ENCODE measurements at places on chromosomes 1 and 21.
A peak's percentile ranks its signal among the peaks of the same experiment; 100 is the strongest.

GRCh38 chr21:40641042-40641441, 205.9 kb downstream of the DSCAM start:
- no peak for DNase-seq

DNA sequence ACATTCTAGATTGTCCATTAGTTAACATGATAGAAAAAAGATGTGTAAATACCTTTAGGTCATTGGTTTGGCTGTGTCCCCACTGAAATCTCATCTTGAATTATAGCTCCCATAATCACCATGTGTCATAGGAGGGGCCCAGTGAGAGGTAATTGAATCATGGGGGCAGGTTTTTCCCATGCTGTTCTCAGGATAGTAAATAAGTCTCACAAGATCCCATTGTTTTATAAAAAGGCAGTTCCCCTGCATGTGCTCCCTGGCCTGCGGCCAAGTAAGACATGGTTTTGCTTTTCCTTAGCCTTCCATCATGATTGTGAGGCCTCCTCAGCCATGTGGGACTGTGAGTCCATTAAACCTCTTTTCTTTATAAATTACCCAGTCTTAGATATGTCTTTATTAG, 32.5 kb upstream of the SLC44A5 start:
- no peak for DNase-seq

GRCh38 chr1:108120163-108120562, 80.0 kb downstream of the SLC25A24 start:
- DNase-seq: no peak

DNA sequence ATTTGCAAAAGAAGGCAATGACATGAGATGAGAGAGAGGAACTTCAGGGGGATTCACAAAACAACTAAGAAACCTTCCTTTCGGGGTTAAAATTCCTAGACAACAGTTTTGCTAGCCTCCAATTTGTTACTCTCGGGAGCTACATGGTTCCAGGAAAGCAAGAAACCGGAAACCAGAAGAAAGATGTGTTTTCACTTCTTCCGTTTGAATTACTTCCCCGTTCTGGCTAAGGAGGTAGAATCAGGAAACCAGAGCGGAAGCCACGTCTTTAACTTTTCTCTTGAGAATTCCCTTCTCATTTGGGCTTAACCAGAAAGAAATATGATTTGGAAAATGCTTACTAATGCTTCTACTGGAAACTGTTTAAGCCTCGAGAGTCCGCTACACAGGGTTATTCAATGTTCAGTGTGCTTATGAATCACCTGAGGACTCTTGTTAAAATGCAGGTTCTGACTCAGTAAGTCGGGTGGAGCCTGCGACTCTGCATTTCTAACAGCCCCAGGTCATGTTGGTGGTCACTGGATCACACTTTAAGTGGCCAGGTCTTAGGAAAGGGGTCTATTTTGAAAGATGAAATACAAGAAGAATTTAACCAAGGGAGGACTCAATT, 43.5 kb upstream of the MCOLN3 start:
- DNase-seq: no peak

- DNase-seq: peak; percentile 93
These were observed at the start of gene MXRA8 for GRCh38 chr1:1358433-1359271. TSS of gene MXRA8 (minus strand) at chr1:1358555. CDS start at chr1:1358504, 51 bp downstream.

GRCh38 chr1:230268371-230269170, 157.6 kb downstream of the PGBD5 start:
- DNase-seq: peak; percentile 90

DNA sequence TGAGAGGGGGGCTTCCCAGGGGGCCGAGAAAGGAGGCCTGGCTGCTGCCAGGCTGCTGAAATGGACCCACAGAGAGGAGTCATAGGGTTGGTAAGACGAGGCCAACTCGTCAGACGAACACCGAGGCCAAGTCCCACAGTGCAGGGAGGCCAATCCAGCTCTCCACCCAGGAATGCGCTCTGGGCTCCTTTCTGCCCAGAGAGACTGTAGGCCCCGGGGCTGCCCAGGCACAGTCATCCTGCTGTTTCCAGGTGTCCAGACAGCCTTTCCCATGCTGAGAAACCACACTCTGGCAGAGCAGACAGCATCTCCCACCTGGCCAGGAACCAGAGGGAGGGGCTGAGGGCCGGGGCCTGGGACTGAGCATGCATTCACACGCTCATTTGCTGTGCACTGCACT, 26.7 kb upstream of the RSPO1 start:
- DNase-seq: peak; percentile 40

- DNase-seq: no peak
These were observed 163.7 kb downstream of the IGSF21 start for GRCh38 chr1:18271336-18271735.

DNA sequence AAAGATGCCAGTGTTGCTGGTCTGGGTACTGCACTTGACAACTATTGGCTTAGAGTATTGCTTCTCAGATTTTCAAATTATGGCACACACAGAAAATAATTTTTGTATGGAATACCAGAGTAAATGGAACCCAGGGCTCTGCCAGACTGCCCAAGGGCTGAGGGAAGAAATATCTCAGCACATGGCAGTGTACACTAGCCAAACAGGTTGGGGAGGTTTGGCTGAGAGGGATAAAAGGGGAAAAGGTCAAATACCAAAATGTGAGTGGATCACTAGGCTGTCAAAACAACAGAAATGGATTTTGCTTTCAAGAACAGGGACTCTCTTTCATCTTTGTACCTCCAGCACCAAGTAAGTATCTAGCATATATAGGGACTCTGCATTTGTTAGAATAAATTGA, 3.0 kb upstream of the RGS8 start:
- no peak for DNase-seq

DNA sequence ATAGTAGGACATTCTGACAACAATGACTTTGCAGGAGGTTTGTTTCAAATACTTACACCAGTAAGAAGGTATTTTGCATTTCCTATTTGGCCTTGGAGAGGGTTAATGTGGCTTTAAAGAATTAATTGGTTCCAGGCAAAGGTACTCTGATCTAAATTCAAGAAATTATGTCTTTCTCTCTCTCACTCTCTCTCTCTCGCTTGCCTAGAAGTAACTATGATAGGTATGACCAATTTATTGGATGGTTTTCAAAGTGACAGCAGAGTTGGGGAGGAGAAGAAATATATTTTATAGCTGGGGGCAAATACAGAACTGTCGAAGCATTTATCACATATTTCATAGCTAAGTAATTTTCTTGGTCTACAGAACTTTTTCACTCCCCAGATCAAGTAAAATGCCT, 116.0 kb downstream of the ATP6V1G3 start:
- no peak for DNase-seq

GRCh38 chr1:163826500-163826899, 504.7 kb downstream of the NUF2 start:
- DNase-seq: no peak

DNA sequence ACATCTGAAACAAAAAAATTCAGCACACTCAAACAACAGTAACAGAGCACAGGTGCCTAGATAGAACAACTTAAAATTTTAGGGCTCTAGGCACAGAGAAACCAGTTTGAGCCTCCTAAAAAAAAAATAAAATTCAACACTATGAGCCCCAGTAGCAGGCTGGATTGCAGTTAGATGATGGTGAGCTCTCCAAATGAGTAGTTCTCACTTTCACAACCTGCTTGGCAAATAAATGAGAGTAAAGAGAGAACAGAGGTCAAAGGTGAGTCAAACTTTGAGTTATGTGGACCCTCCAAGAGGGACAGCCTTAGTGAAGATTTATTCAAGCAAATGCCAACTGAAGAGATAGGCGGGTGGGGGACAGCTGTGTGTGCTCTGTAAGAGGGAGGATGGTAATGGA, 3.6 kb downstream of the BEND5 start:
- DNase-seq: no peak

DNA sequence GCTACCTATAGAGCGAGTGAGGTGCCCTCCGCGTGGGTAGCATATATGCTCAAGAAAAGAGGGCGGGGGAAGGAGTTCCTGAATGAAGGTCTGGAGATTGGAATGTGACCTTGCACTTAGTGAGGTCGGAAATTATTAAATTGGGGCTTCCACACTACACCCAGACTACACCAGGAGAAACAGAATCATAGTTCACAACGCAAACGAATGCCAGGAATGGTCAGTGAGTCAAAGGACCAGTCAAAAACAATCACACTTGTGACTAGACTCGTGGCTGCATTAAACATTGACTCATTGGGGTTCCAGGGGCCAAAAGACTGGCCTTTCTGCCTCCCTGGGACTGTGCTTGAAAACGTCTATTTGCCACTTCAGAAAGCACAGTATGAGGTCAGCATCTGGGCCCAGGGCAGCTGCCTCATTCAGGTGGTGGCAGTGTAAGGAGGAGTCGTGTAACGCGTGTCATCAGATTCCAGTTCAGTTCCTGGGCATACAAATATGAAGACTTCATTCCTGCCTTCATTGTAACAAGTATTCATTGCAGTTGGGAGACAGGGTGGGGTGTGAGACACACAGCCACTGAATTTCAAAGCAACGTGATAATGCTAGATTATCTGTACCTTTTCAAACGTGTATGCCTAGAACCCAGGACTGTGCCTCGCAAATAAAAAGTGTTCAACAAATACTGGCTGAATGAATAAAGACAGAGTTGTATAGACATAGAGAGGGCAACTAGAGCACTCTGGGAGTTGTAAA, at the start of gene YOD1:
Gene YOD1 (minus strand): TSS at position 18 of the 753 bp plus-strand sequence. CDS start 178 bp downstream, outside the sequence.
- DNase-seq: peak; percentile 27

DNA sequence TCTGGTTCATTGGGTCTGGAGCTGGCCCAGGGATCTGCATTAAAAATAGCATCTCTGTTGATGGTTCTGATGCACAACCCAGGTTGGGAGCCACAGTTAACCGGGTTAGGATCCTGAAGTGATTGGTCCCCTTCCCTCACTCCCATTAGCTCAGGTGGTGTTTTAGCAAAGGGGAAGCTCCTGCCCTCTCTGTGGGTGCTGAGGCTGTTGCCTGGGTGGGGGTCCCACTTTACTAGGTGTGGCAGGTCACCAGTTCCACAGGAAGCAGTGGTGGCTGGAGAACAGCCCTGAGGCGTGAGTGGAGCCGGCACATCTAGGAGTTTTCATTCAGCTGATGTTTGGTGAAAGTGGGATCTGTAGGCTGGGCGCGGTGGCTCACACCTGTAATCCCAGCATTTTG, 86.5 kb downstream of the MAN1C1 start:
- DNase-seq: no peak

DNA sequence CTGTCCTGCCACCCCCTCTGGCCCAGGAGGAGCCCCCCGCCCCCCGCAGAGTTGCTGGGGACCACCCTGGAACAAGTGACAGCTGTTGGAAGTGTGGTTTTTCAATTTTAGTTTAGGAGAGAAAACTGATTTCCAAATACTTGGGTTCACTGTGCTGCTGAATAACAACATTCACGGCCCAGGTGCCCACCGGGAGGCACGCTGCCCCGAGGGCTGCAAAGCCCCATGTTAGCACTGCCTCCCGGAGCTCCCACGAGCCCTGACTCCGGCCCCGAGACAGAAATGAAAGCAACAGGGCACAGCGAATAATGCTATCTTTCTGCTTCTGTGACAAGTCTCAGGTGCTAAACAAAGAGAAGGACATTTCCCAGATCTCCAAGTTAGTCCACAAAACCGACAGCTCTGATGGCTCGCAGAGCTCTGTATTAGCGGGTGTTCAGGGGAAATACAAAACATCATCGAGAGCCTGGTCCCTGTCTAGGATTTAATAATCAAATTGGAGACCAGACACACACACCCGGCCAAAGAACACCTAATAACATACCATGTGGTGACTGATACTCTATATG, 451.5 kb downstream of the KIF26B start:
- DNase-seq: no peak

GRCh38 chr1:3529099-3529729, 74.7 kb downstream of the ARHGEF16 start:
- peak; percentile 48 for DNase-seq

DNA sequence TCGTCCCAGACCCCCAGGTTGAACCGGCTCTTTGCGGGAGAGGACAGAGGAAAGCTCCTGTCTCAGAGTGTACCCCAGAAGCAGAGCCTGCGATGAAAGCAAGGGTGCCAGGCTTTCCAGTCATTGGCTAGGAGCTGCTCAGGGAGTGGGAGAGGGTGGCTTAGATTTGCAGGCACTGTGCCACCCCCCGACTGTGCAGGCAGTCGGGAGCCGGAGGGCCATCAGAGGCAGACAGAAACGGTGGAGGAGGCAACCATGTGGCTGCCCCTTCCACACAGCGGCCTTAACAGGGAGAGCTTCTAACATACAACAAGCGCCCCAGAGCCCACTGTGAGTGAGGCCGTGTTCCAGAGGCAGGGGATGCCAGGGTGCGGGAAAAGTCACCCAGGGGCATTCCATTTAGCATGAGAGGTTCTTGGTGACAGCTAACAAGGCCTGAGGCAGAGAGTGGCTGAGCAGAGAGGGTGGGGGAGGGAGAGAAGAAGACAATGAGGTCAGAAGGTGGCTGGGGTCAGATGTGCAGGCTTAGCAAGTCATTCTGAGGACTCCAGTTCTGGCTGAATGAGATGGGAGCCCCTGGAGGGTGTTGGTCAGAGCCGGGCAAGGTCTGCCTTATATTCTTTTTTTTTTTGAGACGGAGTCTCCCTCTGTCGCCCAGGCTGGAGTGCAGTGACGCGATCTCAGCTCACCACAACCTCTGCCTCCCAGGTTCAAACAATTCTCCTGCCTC, 9.5 kb upstream of the C1orf167 start:
- no peak for DNase-seq

DNA sequence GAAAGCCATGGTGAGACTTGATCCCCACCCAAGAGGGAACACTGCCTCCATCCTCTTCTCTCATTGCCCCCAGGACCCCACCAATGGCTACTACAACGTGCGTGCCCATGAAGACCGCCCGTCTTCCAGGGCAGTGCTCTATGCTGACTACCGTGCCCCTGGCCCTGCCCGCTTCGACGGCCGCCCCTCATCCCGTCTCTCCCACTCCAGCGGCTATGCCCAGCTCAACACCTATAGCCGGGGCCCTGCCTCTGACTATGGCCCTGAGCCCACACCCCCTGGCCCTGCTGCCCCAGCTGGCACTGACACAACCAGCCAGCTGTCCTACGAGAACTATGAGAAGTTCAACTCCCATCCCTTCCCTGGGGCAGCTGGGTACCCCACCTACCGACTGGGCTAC, 86.1 kb upstream of the CD1D start:
- no peak for DNase-seq

- DNase-seq: no peak
These were observed at the start of gene ASCL5 for GRCh38 chr1:201126832-201127754. TSS of gene ASCL5 (minus strand) at chr1:201127184. CDS start at chr1:201115372, 11,812 bp downstream.

DNA sequence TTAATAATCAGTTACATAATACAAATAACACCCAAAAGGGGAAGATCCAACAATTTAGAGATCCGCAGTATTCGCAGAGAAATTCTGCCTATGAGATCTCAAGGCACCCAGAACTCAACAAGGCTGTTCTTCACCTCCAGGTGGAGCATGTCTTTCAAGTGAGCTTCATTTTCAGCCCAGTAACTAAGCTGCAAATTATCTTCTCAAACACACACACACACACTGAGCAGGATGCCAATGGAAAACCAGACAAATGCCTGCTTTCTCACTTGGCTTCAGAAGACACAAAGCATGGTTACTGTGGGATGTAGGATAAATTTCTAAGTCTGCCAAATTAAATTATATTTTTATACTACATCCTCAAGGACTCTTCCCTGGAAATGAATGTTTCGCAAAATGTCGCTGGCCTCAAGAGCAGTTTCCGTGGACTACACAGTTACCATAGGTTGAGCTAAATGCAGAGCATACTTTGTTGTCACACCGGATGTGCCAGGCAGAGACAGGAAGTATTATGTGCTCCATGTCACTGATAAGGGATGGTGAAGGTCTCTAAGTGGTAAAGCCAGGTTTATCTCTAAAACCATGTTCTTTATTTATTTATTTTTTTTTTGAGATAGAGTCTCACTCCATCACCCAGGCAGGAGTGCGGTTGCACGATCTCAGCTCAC, 30.3 kb downstream of the UBR4 start:
- no peak for DNase-seq

Data from GM03348 (cell line).